ENCODE measurements at places on chromosomes 5 and 9.

DNA sequence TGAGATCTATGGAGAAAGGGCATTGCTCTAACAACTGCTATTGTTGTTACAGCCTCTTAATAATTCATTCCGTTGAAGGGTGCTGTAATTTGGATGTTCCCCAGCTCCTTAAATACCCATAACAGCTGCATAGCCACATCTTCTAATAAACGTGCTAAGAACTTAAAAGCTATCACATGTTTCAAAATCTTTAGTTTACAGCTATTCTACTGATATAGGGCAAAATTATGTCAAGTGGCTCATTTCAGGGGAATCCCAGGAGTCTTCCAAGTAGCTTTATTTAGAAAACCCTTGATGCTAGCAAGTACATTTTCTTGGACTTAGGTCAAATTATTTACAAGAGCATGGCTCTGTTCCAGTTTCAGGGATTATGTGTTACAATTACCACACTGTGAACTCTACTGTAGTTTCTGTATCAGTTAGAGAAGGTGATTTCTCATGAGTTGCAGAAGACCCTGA, 990.4 kb upstream of the ACO1 start:
- DNase-seq, result no peak

DNA sequence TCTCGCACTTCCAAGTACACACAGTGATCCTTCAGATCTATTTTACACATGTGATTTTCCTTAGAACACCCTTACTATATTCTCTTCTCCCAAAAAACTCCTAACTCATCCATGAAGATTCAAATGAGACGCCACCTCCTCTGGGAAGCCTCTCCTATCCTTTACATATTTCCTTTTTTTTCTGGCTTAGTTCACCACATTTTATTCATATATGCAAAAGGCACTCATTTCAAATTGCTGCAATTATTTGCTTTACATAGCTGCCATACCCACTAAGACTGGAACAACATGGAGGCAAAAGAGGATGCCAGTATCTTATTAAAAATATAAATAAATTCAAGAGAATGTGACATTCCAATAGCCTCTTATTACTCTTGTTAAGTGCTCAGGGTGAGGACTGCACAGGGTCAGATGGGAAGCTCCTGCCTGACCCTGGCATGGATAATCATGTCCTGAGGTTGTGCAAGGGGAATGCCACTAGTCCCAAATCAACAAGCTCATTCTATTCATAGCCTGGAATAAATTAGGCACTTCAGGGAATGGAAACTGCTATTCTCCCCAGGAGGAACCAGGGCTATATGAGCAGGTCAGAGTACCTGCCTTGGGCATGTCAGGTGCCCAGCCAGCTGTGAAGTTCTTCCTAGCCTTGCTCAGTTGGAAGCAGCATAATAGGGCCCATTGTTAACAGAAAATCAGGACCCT, 262.9 kb downstream of the FBXL17 start:
- DNase-seq, result no peak

DNA sequence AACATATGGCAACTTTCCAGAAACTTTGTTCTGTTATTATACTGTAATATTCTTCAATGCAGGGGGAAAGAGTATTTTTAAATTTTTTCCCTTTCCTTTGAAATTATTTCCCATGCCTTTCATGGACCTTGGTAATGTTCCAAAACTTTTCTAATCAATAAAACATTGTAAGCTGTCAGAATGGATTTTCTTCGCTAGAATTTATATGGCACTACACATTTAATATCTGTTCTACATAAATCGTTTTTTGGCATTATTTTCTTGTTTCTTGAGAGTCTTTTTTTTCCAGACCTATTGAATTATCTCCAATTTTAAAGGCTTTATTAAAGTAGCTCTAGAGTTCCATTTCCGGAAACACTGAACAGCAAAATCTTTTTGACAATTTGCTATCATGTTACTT, 249.0 kb downstream of the TMEM167A start:
- no peak for DNase-seq

- no peak for DNase-seq
These were observed 47.0 kb upstream of the MROH2B start for GRCh38 chr5:41118177-41118576.

GRCh38 chr9:75019022-75019421, 9.1 kb downstream of the CARNMT1 start:
- DNase-seq, result no peak

DNA sequence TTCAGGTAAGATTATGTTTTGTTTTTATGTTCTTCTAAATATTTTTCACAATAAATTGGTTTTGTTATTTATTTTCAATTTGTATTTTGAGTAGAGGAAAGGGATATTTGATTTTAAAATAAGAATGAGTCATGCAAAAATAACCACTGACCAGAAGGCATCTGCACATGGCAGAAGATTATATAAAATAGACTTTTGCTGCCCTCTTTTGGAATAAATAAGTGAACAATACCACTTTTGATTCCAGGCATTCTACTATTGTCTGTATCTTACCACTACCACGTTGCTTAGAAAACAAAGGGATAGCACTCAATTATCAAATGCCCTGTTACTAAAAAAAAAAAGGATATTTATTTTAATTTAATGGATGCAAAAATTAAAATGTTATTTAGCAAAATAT, 227.3 kb upstream of the ITGA1 start:
- no peak for DNase-seq

GRCh38 chr5:176806137-176806536, 4.2 kb upstream of the UNC5A start:
- DNase-seq, result no peak

GRCh38 chr5:2106721-2107120, 224.0 kb upstream of the IRX4 start:
- no peak for DNase-seq

DNA sequence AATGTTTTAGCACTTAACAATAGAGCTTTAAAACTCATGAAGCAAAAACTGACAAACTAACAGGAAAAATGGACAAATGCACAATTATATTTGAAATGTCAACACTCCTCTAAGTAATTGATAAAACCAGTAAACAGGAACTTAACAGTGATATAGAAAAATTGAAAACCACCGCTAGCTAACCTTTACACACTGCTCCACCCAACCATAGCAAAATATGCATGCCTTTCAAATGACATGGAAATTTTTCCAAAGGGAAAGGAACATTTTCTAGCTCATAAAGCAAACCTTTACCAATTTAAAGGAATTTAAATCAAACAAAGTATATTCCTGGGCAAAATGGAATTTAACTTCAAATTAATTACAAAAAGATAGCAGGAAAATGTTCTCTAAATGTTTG, 109.2 kb downstream of the ADAMTS19 start:
- no peak for DNase-seq

DNA sequence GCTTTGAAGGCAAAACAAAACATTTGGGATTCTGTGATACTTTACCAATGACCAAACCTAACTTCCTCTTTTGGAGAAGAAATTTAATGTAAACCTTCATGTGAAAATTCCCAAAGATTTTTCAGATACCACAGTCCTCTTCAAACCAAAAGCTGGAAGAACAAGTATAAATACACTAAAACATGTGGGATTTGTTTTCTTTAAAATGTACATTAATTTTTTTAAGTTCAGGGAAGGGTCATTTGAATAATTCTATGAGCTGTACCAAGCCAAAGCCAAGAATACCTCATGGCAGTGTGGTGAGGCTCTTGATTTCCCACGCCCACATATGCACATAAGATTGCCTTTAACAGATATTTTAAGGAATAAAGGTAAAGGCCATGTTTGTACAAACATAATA, 28.4 kb upstream of the ITGA1 start:
- no peak for DNase-seq

DNA sequence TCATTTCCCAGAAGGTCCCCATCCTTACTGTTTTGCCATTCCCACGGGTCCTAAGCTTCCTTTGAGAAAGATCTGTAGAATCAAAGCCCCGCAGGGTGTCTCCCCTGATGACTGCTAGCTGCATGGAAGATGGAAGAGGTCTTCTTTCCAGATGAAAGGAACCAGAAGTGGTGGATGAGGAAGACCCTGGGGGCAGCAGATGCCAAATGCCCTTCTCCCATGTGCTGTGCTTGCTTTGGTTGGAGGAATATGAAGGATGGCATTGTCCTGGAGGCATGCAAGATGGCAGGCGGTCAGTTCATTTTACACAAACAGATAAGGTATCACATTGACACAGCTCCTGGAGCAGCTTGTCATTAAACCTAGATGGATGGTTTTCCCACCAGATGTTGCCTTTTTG, 25.8 kb upstream of the CER1 start:
- DNase-seq, result no peak

- DNase-seq, result no peak
These were observed 40.8 kb upstream of the FSTL4 start for GRCh38 chr5:133652951-133653759.

DNA sequence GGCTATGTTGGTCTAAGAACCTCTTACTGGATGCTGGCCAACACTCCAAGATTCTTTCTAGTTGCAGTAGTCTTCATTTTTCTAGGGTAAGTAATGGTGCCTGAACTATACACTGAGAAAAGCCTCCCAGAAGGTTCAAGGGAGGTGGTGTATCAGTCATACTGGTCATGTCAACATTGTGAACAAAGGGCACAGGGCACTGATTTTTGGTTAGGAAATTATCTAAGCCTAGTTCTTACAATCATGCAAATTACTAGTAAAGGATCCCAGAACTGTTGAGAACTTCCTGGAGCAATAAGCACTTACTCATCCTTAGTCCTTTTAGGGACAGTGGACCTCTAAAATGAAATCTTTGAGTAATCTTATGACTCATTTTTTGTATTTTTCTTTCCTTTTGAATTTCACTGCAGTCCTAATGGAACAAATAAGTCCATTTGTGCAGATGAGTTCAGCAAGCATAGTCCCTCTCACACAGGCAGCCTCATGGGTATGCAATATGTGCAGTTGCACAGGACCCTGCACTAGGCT, 21.1 kb upstream of the CDC42SE2 start:
- DNase-seq, result no peak

- DNase-seq, result no peak
These were observed 87.7 kb downstream of the AUH start for GRCh38 chr9:91273853-91274552.

DNA sequence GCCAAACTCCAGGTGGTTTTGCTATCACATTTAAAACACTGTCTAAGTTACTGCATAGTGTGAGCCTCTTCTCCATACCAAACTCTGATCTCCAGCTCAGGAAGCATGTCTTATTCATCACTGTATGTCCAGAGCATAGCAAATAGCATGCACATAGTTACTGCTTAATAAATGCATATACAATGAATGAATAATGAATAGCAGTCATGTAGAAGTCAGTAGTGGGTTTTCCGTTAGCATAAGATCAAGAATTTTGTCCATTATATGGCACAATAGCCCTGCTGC, 329.4 kb downstream of the ARRDC3 start:
- DNase-seq, result no peak

GRCh38 chr9:34546102-34546833, 23.5 kb upstream of the ENHO start:
- no peak for DNase-seq

GRCh38 chr5:77867194-77867691, 91.1 kb upstream of the TBCA start:
- no peak for DNase-seq

DNA sequence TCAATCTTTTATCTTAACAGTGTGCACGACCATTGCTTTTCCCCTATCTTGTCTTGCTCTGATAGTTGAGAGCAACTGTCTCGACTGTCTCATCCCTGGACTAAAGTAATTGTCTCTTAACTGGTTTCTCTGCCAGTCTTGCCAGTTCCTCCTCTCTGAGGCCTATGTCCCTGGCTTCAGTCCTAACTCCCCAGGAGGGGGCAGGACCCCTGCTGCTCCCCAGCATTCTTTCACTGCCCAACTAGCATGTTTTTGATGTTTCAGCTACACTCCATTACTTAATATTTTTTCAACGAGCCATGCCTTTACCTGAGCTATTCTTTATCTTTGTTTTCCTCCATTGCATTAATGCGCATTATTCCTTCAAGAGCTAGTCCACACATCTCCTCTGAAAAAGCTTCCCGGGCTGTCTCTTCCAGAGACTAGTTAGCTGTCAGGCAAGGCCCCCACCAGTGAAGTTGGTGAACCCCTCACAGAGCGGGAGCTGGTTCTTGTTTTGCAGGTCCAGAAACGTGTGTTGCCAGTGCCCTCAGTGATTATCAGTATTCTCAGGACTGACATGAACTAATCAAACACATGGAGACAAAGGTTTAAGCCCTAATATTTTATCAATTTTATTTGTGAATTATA, 291.7 kb upstream of the KCNN2 start:
- DNase-seq, result no peak

DNA sequence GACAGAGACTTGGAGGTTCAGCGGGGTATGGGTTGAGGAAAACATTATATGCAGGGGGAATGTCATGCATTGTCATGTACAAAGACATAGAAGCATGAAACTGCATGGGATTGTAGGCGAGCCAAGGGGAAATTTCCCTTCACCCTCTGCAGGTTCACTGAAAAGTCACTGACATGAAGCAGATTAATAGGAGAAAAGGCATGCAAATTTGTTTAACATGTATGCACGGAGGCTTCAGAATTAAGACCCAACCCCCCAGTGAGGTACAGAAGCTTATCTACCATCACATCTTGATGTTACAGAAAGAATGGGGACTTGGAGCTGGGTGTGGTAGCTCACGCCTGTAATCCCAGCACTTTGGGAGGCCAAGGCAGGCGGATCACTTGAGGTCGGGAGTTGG, 18.5 kb downstream of the NIM1K start:
- DNase-seq, result no peak

DNA sequence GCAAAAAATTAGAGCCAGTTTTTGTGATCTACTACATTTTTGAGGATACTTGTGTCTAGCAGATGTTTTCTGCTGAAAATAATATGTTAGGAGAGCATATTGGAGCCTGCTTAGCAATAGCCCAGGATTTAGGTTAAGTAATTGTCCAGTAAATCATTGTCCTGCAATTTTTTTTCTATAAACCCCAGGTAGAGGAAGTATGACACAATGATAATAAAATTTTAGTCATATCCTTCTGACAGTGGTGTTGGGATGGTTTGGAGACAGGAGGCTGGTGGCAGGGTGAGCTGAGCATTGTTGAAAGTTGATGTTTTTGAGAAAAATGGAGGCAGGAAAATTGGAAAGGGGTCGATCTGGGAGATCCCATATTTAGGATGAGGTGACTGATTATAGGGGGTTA, 3.5 kb downstream of the SNCAIP start:
- DNase-seq, result no peak

DNA sequence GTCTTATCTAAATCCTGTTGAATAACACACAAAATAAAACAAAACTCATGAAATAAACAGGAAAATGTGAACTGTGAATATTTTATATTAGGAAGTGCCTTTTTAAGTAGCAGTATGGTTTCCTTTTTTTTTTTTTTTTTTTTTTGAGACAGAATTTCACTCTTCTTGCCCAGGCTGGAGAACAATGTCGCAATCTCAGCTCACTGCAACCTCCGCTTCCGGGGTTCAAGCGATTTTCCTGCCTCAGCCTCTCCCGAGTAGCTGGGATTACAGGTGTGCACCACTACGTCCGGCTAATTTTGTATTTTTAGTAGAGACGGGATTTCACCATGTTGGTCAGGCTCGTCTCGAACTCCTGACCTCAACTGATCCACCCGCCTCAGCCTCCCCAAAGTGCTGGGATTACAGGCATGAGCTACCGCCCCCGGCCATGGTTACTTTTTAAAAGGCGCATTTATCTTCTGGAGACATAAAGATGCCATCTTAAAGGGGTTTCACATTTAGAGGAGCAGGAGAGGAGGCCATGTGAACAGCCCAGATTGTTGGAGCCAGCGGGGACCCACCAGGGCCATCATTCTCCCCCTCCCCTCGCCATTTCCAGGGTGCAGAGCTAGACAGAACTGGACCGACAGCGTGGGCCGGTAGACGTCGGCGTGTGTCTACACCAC, 64.1 kb downstream of the ROR2 start:
- DNase-seq, result no peak
